ENCODE measurements at places on chromosomes 1 and 21. TPM values are rescaled to one million over a fixed set of nuclear protein-coding genes. Genes with fewer than 3 reads are reported as not detected.

The MRPL24 gene
- 57.4 TPM for total RNA-seq

The CELA2B gene
- total RNA-seq, result not detected

The S100A7 gene
- total RNA-seq, result not detected

The NME7 gene
- 39.9 TPM for total RNA-seq

The EPHX1 gene
- 68.5 TPM for total RNA-seq

The TRIM58 gene
- total RNA-seq, result 0.55 TPM

The SLC50A1 gene
- total RNA-seq, result 21.4 TPM

The SIPA1L2 gene
- 34.3 TPM for total RNA-seq

- no peak overlapping the region for H3K4me3 ChIP-seq
- H3K27me3 ChIP-seq, result no peaks in the 10 kb centered on the region
- no peak overlapping the region for H3K27ac ChIP-seq
- no peaks in the 10 kb centered on the region for H3K4me1 ChIP-seq
- H3K36me3 ChIP-seq, result no peaks in the 10 kb centered on the region
These were observed 3.5 kb upstream of the UTS2 start for GRCh38 chr1:7856345-7856744.

GRCh38 chr1:183291802-183292514 lies 105.9 kb downstream of the LAMC2 start:
- peaks cover 44% of the 10 kb centered on the region for H3K4me1 ChIP-seq
- no peak for DNase-seq
- no peak overlapping the region for H3K4me3 ChIP-seq

DNA sequence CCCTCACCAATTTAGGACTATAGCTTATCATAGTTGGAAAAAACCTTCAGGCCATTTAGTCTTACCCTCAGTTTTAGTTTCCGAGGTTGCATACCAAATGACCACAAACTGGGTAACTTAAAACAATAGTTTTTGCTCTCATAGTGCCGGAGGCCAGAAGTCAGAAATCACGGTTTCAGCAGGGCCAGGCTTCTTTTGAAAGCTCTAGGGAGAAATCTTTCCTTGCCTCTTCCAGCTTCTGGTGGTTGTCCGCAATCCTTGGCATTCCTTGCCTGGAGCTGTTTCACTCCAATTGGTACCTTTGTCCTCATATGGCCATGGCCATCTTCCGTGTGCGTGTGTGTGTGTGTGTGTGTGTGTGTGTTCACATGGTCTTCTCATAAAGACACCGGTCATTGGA lies 12.4 kb upstream of the PLXNA2 start:
- H3K27me3 ChIP-seq, result no peaks in the 10 kb centered on the region
- H3K27ac ChIP-seq, result no peak overlapping the region
- H3K36me3 ChIP-seq, result no peaks in the 10 kb centered on the region

DNA sequence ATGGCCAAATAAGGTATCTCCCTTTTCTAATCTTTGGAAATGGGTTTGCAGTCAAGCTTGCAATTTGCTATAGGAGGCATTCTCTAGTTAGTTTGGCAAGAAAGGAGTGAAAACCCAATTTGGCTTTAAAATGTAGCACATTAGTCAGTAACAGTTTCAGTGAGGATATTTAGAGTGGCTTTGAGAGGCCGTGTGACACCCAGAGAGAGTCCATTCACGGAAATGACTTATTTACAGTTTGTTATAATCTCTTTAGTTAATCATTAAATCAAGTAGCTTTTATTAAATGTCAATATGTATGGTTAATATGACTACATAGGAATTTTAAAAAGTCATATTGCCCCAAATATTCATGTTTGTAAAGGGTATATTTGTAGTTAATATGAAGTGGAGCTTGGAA lies 9.6 kb downstream of the ZBTB18 start:
- H3K4me1 ChIP-seq, result no peaks in the 10 kb centered on the region
- no peaks in the 10 kb centered on the region for H3K27me3 ChIP-seq
- no peaks in the 10 kb centered on the region for H3K36me3 ChIP-seq

- peaks cover 28% of the 10 kb centered on the region for H3K36me3 ChIP-seq
- no peak for DNase-seq
- peak overlapping the region; percentile 61 for H3K27ac ChIP-seq
- H3K4me1 ChIP-seq, result no peaks in the 10 kb centered on the region
- H3K27me3 ChIP-seq, result no peaks in the 10 kb centered on the region
These were observed 36.9 kb downstream of the PIK3C2B start for GRCh38 chr1:204457666-204458065.

- no peaks in the 10 kb centered on the region for H3K27me3 ChIP-seq
- H3K36me3 ChIP-seq, result peaks cover 43% of the 10 kb centered on the region
- H3K4me1 ChIP-seq, result no peaks in the 10 kb centered on the region
These were observed 7.3 kb upstream of the NRAS start for GRCh38 chr1:114723915-114724314.

DNA sequence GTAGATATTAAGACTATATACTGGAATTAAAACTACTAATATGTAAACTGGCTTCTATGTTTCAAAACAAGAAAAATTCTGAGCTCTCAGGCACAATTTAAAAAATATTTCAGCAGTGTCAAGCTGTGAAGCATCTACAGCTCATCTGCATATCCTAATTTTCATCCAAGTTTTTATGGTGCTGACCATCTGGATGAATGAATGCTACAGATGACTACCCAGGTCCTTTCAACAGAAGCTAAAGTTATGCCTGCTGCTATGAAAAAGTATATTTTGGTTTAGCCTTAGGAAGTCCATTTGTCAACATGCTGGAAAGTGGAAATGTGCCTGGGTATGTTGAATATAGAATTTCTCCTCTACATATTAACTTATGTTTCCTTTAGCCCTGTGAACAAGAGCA lies 206.9 kb downstream of the NEGR1 start:
- no peak overlapping the region for H3K4me3 ChIP-seq
- H3K27ac ChIP-seq, result no peak overlapping the region
- peaks cover 4% of the 10 kb centered on the region for H3K4me1 ChIP-seq
- no peaks in the 10 kb centered on the region for H3K27me3 ChIP-seq
- DNase-seq, result no peak

GRCh38 chr1:205247130-205247921 lies 19.6 kb downstream of the TMCC2 start:
- peak overlapping the region; percentile 75 for H3K27ac ChIP-seq
- H3K27me3 ChIP-seq, result no peaks in the 10 kb centered on the region
- no peak for DNase-seq

DNA sequence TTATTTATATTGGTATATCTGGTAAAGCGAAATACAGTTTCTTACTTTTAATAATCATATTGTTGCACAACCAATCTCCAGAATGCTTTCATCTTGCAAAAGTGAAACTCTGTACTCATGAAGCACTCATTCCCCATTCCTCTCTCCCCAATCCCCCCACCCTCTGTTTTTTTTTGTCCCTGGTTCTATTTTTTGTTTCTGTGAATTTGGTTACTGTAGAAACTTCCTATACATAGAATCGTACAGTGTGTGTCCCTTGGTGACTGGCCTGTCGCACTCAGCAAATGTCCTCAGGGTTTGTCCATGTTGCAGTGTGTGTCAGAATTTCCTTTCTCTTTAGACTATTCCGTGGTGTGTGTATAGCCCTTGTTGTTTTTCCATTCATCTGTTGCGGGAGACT lies 7.9 kb upstream of the NLRP3 start:
- no peak for DNase-seq
- no peaks in the 10 kb centered on the region for H3K36me3 ChIP-seq
- H3K27ac ChIP-seq, result no peak overlapping the region
- no peak overlapping the region for H3K4me3 ChIP-seq
- H3K4me1 ChIP-seq, result no peaks in the 10 kb centered on the region

- no peak overlapping the region for H3K4me3 ChIP-seq
- H3K27ac ChIP-seq, result no peak overlapping the region
- DNase-seq, result no peak
These were observed 40.8 kb downstream of the WNT2B start for GRCh38 chr1:112549590-112549989.

DNA sequence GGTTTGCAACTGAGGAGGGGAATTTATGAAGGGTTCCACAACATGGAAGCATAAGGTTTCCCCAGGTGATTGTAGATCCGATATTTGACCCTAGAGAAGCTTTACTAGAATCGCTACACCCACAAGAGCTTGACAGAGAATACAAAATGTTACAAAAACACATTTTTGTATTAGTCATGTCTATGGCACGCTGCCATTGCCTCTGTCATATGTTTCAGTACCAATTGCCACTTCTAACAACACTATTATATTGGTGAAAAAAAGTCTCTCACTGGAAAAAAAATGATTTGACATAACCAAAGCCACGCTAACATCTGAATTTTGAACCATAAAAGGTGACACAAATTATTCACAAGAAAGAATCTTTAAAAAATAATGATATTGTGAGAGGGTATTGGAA lies 214.5 kb downstream of the KCNT2 start:
- DNase-seq, result peak; percentile 66
- H3K36me3 ChIP-seq, result no peaks in the 10 kb centered on the region
- H3K4me3 ChIP-seq, result no peak overlapping the region
- no peaks in the 10 kb centered on the region for H3K4me1 ChIP-seq
- H3K27me3 ChIP-seq, result no peaks in the 10 kb centered on the region

DNA sequence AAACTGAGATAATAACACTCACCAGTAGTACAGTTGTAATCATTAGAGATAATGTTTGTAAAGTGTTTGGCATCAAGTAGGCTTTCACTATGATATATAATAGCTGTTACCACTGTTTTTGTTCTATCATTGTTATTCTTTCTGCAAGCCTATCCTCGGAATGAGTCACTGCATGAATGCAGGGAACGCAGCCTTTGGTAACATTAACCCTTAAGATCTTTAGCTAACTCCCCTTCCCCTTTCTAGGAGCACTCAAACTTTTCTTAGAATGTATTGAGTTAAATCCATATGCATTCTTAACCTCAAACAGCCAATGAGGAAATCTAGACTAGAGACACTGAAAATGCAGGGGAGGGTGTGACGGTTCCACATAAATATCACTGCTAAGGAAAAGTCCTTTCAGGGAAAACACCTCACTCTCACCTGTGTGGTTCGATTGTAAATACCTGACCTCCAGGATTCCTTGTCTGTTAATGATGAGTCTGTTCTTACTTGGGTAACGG lies 467.3 kb downstream of the SETD4 start:
- no peak for DNase-seq
- H3K36me3 ChIP-seq, result no peaks in the 10 kb centered on the region
- peaks cover 7% of the 10 kb centered on the region for H3K4me1 ChIP-seq

- no peak for DNase-seq
- H3K27me3 ChIP-seq, result no peaks in the 10 kb centered on the region
- no peaks in the 10 kb centered on the region for H3K36me3 ChIP-seq
- H3K27ac ChIP-seq, result no peak overlapping the region
- peaks cover 35% of the 10 kb centered on the region for H3K4me1 ChIP-seq
These were observed 34.3 kb downstream of the SMG7 start for GRCh38 chr1:183506561-183506960.

DNA sequence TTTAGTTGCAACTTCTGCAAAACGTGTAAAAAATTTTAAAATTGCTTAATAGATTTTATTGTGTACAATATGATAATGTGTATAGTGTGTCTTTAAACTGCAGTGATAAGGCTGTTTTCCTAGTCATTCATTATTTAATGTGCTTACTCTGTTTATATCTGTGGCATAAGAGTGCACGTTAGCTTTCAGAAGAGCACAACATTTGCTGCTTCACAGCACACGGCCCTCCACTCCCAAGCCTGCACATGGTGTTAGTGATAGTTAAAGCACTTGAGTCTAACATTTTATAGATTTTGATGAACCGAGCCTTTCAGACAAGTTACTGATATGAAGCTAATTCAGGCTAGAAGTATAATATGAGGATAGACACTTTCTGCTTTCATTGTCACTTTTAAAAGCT lies 120.6 kb downstream of the ADGRL2 start:
- DNase-seq, result no peak
- H3K36me3 ChIP-seq, result no peaks in the 10 kb centered on the region
- no peaks in the 10 kb centered on the region for H3K4me1 ChIP-seq
- peak overlapping the region; percentile 4 for H3K4me3 ChIP-seq
- H3K27me3 ChIP-seq, result no peaks in the 10 kb centered on the region

DNA sequence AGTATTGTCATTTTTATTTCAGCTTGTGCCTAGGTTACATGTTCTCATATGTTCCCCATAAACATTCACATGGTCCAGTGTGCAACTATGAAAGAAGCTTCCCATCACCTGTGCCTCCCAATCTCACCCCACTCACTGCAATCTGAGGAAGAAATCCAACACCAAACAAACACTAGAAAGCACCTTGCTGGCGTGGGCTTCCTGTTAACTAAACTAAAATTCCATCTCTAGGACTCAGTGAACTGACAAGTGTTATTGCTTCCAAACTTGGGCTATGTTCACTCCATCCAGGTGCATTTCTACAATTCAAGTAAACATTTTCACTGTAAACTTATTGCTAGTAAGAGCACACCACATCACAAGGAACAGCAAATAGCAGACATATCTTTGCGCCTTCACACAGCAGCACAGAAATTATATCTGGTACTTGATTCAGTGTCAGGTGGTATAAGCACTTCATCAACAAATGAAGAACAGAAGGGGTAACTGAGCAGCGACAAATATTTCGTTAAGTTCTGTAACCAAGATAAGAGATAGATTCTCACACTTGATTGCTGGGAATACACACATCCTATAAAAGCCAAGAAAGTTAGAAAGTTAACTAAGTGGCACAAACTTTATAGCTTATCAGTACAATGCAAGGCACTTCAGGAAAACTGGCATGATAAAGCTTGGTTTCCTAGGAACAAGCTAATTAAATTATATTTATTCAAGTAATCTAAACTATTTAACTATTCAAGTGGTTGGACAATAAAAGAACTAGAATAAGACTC lies 8.9 kb upstream of the KCNJ15 start:
- no peaks in the 10 kb centered on the region for H3K36me3 ChIP-seq
- no peaks in the 10 kb centered on the region for H3K4me1 ChIP-seq
- no peak for DNase-seq
- H3K27ac ChIP-seq, result no peak overlapping the region
- H3K27me3 ChIP-seq, result no peaks in the 10 kb centered on the region

DNA sequence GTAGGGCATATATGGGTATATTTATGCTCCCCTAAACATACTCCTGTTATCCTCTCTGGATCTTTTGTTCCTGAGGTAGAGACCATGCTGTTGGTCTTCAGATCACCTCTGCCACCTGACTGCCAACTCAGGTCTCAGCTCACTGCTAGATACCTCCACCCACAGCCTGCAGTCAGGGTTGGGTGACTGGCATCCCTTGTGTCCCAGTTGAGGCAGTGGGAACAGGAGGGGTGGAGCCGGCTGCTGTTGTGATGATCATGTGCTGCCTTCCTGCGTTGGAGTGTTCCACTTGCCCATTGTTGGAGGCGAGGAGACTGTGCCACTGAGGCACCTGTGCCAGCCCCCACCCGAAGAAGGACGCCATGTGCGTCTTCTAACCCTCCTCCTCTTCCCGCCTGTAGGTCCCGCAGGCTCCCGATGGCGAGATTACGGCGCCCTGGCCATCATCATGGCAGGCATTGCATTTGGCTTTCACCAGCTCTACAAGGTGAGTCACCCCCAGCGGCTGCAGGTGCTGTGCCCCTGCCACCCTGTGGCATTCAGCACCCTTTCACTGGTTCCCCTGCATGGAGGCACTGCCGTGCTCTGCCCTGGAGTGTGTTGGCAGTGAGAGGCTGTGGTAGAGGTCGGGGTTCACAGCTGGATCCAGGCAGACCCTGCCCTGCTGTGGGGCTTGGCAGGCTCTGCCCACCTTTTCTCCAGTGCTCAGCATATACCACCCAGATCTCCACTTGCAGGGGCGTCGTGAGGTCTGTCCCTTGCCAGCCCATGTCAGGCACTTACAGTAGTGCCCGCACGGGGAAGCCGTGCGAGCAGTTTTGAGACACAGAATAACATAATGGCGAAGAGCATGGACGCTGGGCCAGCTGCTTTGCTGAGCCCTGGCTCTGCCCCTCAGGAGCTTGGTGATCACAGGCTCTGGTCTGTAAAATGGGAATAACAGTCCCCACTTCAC lies 143.5 kb downstream of the PEX14 start:
- no peak overlapping the region for H3K4me3 ChIP-seq
- H3K27ac ChIP-seq, result no peak overlapping the region
- no peaks in the 10 kb centered on the region for H3K27me3 ChIP-seq
- no peaks in the 10 kb centered on the region for H3K4me1 ChIP-seq
- no peaks in the 10 kb centered on the region for H3K36me3 ChIP-seq
- peak; percentile 42 for DNase-seq

- H3K4me3 ChIP-seq, result no peak overlapping the region
- H3K4me1 ChIP-seq, result no peaks in the 10 kb centered on the region
- no peak for DNase-seq
- H3K36me3 ChIP-seq, result no peaks in the 10 kb centered on the region
These were observed 274.3 kb downstream of the KAZN start for GRCh38 chr1:14872762-14873161.

Measured in sigmoid colon (tissue), 7 donors.